ENCODE measurements at places on chromosomes 2 and 18.

- no peaks in the 10 kb centered on the region for H3K36me3 ChIP-seq
- H3K4me1 ChIP-seq, result peaks cover under 1% of the 10 kb centered on the region
- H3K27me3 ChIP-seq, result no peaks in the 10 kb centered on the region
- no peak overlapping the region for H3K27ac ChIP-seq
These were observed 278.0 kb upstream of the ID2 start for GRCh38 chr2:8403876-8404275.

DNA sequence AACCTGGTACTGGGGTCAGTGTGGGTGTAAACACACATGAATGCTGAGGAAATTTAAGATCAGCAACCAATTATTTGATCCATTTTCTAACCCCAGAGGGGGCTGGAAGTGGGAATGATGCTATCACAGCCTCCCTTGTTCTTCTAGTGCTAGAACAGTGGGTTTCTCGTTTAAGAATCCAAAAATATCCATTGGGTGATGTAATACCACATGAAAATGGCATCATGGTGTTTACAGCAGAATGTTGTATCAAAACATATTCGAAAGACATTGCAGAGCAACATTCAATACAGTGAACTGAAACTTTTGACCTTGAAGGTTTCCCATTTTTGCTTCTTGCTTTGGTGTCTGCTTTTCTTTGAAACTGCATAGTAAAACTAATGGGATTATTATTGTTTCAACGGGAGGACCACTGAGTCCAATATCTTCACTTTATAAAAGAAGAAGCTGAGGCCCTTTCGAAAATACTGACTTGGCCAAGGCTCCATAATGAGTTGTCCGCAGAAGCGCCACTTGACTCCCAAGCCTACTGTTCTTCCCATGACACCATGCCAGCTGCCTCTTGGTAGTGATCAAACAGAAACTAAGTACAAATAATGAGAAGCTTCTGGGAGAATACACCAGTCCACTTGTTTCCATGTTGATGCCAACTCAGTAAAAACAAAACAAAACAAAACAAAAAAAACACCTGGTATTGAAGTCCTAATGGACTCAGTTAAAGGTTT, 106.1 kb downstream of the COLEC12 start:
- H3K4me3 ChIP-seq, result no peak overlapping the region
- H3K4me1 ChIP-seq, result no peaks in the 10 kb centered on the region
- H3K27me3 ChIP-seq, result peaks cover 58% of the 10 kb centered on the region
- DNase-seq, result no peak

GRCh38 chr18:38022234-38022633, 456.6 kb upstream of the CELF4 start:
- no peak overlapping the region for H3K27ac ChIP-seq
- DNase-seq, result no peak
- no peaks in the 10 kb centered on the region for H3K36me3 ChIP-seq
- H3K4me1 ChIP-seq, result no peaks in the 10 kb centered on the region
- no peak overlapping the region for H3K4me3 ChIP-seq

- H3K27ac ChIP-seq, result no peak overlapping the region
- H3K4me3 ChIP-seq, result no peak overlapping the region
- no peak for DNase-seq
- no peaks in the 10 kb centered on the region for H3K36me3 ChIP-seq
These were observed 169.8 kb downstream of the TRIM43 start for GRCh38 chr2:95761556-95761955.

GRCh38 chr2:173370198-173370597, 15.5 kb downstream of the CDCA7 start:
- H3K36me3 ChIP-seq, result peaks cover 29% of the 10 kb centered on the region
- no peak overlapping the region for H3K4me3 ChIP-seq
- no peak for DNase-seq
- no peak overlapping the region for H3K27ac ChIP-seq
- H3K27me3 ChIP-seq, result no peaks in the 10 kb centered on the region
- no peaks in the 10 kb centered on the region for H3K4me1 ChIP-seq

- peak overlapping the region; percentile 71 for H3K27ac ChIP-seq
- H3K36me3 ChIP-seq, result no peaks in the 10 kb centered on the region
- peak; percentile 65 for DNase-seq
- no peak overlapping the region for H3K4me3 ChIP-seq
- no peaks in the 10 kb centered on the region for H3K27me3 ChIP-seq
- peaks cover 34% of the 10 kb centered on the region for H3K4me1 ChIP-seq
These were observed 217.9 kb upstream of the RND3 start for GRCh38 chr2:150705357-150705756.

GRCh38 chr2:155223781-155224406, 525.4 kb downstream of the KCNJ3 start:
- H3K27me3 ChIP-seq, result no peaks in the 10 kb centered on the region
- no peaks in the 10 kb centered on the region for H3K4me1 ChIP-seq
- no peaks in the 10 kb centered on the region for H3K36me3 ChIP-seq
- peak; percentile 19 for DNase-seq
- H3K4me3 ChIP-seq, result no peak overlapping the region

GRCh38 chr2:238243496-238244076, 3.7 kb upstream of the HES6 start:
- H3K27ac ChIP-seq, result no peak overlapping the region
- H3K27me3 ChIP-seq, result no peaks in the 10 kb centered on the region
- H3K4me1 ChIP-seq, result peaks cover 4% of the 10 kb centered on the region
